ENCODE measurements at places on chromosomes 1 and 21.
A peak's percentile ranks its signal among the peaks of the same experiment; 100 is the strongest.

DNA sequence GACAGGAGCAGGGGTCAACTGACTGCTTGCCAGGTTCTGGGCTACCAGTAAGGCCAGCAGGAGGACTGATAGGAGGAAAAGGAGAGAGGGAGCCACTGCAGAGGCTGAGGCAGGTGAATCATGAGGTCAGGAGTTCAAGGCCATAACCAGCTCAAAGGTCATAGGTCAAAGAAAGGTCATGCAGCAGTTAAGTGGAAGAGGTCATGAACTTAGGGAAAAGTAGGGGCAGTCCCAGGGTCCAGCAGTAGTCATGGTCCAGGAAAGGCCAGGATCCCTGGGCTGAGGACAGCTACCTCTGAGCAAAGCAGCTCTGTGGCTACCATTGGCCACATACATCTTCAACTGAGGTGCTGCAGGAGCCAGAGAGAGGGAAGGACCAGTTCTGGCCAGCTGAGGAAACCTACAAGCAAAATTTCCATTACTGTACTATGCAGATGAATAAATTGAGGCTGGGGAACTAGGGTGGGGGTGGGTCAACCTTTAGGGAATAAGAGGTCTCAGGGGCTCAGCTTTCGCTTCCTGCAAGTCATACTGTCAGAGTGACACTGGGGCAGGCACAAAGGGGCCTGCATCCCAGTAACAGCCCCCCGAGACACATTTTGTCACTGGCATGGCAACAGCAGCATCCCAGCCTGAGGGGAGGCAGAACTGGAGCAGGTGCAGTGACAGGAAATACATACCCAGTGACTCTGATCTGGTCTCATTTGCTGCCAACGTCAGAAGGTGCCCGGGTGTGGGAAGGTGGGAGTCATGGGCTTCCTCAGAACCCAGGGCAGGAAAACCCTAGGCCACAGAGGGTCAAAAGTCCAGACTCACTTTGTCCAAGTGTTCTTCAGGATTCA lies 5.2 kb upstream of the INPP5B start:
- DNase-seq = no peak

DNA sequence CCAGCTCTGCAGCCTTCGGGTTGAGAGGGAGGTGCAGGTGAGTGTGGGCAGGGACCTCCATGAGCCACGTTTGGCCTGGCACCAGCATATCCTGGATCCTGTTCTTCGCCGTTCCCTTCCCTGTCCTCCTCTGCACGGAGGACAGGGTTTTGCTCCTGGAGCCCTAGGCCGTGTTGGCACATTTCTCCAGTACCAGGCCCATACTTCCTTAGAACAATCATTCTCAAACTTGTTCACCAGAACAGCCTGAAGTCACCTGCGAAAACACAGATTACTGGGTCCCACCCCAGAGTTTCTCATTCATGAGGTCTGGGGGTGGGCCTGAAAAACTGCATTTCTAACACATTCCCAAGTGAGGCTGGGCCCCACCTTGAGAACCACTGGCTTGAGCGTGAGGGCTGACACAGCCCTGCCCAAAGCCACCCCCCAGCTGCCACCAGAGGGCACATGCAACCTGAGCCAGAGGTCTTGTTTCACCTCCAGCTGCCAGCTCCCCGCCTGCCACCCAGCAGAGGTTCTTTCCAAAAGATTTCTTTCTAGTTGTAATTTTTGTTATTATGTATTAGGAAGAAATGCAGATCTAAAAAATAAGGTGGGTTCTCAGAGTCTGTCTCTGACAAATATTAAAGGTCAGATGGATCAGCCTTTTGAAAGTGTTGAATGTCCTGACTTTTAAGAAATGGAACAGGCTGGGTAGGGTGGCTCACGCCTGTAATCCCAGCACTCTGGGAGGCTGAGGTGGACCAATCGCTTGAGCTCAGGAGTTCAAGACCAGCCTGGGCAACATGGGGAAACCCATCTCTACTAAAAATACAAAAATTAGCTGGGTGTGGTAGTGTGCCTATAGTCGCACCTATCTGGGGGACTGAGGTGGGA lies 39.6 kb upstream of the LDLRAP1 start:
- DNase-seq = peak; percentile 52

DNA sequence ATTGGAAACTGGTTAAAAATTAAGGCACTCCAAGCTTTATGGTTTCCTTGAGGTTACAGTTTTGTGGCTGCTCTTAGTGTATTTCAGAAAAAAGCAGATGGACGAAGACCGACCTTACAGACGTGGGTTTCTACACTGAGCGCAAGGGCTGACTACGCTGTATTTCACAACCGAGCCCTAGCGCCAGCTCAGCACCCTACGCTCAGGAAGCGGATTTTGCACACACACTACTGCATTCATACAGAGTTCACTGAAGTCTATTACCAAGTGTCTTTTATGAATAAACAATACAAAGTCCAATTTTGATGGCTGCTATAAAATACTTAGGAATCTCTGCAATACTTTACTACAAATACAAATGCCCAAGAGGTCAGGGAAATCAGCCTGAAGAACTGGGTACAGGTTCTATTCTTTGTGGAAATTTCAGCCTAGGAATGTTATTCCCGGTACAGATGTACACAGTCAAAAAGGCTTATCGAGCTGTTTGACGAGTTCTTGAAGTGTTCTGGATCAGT lies 23.8 kb downstream of the PTTG1IP start:
- no peak for DNase-seq

DNA sequence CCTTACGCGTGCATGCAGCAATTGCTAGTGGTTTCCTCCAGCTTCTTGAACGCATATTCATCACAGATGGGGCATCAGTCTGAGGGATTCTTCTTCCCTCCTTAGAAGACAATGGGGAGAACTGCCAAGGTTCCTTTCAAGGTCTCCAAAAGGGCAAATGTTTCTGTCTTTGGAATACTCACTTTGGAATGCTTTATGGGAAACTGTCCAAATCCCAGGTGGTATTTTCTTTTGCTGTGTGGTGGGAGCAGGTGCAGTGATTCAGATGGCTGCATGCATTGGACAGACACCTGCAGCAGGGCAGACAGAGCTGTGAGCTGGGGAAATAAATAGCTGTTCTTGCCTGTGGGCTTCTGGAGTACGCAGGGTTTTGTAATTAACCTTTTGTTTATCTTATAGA lies 40.5 kb downstream of the URB2 start:
- DNase-seq = no peak

DNA sequence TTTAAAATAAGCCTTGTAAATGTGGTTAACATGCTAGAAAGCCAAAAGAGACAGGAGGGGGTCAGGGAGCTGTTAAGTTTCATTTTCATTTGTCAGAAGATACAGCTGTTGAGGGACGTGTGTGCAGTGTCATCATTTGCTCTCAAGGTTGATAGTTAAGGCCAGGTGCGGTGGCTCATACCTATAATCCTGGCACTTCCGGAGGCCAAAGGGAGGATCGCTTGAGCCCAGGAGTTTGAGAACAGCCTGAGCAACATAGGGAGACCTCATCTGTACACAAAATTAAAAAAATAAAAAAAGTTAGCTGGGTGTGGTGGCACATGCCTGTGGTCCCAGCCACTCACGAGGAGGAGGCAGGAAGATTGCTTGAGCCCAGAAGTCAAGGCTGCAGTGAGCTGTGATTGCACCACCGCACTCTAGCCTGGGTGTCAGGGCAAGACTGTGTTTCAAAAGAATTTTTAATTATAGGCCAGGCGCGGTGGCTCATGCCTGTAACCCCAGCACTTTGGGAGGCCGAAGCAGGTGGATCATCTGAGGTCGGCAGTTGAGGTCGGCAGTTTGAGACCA lies 22.7 kb downstream of the ZBTB8OS start:
- DNase-seq = no peak

- DNase-seq = no peak
These were observed 12.8 kb downstream of the PLA2G4A start for GRCh38 chr1:186841599-186841998.

DNA sequence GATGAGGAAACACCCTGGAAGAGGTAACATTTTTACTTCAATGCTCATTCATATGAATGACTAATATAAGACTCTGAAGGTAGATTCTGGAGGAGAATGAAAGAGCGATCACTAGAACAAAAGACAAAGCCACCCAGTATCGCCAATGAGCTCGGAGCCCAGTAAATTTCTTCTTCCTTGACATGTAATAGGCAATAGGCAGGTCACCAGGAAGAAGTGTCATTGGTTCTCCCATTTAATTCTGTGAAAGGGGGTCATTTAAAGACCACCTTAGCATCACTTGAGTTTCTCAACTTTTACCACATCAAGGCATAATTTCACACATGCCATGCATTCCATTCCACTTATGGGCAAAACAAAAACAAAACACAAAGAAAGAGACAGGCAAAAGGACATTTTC lies 7.9 kb downstream of the TNFSF18 start:
- no peak for DNase-seq

DNA sequence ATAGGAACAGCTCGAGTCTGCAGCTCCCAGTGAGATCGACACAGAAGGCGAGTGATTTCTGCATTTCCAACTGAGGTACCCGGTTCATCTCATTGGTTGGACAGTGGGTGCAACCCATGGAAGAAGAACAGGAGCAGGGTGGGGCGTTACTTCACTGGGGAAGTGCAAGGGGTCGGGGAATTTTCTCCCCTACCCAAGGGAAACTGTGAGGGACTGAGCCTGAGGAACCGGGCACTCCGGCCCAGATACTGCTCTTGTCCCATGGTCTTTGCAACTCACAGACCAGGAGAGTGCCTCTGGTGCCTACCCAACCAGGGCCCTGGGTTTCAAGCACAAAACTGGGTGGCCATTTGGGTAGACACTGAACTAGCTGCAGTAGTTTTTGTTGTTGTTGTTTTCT lies 307.1 kb downstream of the AMY1C start:
- DNase-seq = no peak

DNA sequence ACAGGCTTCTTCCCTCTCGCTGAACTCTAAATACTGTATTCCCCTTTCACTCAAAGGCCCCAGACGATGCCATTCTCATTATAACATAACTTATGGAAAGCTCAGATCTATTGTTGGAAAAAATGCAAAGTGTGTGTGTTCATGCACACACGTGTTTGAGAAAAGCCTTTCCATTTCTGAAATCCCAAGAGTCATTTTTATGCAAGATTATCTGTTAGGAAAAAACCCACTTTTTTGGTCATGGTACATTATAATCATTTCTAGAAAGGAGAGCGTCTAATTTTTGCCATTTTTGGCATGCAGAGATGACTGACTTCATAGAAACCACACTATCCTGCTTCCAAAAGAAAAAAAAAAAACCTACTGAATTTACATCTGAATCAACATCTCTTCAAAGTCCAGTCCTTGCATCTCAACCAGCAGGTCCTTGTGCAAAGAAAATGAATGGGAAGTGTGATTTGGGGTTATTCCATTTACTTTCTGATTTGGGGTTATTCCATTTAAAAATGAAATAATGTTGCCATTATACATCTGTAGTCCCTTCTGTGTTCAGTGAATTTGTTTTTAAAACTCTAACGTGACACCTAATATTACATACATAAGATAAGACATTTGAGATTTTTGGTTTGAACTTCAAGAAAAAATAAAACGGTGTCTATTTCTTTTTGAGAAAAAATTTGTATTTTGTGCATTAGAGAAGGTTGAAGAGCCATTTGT lies 150.3 kb downstream of the DHRS3 start:
- no peak for DNase-seq

GRCh38 chr1:41640756-41641474 lies 156.4 kb upstream of the EDN2 start:
- no peak for DNase-seq

DNA sequence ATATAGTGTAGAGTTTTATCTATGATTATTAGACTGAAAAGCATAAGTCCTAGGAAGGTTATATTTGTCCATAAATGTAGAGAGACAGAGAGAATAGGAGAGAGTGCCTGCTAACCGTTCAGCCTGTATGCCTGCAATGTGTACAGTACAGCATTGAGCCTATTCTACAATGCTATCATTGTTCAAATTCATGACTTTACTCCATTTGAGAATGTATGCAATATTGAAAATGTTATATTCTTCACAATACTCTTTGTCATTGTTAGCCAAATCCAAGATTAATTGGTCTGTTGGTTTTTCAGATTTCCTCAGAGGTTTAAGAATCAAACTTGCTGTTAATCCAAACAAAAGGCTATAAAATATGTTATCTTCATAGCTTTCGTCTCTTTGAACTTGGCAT lies 585.2 kb upstream of the B3GALT2 start:
- DNase-seq = no peak

GRCh38 chr1:178946416-178946815 lies 75.5 kb upstream of the ANGPTL1 start:
- no peak for DNase-seq

DNA sequence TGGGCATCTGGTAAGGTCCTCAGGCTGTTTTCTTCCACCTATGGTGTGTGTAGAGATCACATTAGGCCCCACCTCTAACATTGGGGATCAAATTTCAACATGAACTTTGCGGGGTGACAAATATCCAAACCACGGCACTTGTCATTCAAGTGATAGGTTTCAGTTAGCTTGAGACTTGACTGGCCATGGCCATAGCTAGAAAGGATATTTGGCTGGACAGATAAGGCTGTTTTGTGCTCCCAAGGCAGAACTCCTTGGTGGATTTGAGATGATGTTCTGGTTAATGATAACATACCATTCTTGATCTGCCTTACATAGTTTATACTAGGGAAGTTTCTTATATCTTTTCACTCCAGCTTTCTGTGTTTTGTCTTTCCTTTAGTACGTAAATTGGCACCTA lies 48.5 kb downstream of the CELF3 start:
- no peak for DNase-seq
